Erythroblast (primary cell): ENCODE measurements at places on chromosomes 13 and 19.

DNA sequence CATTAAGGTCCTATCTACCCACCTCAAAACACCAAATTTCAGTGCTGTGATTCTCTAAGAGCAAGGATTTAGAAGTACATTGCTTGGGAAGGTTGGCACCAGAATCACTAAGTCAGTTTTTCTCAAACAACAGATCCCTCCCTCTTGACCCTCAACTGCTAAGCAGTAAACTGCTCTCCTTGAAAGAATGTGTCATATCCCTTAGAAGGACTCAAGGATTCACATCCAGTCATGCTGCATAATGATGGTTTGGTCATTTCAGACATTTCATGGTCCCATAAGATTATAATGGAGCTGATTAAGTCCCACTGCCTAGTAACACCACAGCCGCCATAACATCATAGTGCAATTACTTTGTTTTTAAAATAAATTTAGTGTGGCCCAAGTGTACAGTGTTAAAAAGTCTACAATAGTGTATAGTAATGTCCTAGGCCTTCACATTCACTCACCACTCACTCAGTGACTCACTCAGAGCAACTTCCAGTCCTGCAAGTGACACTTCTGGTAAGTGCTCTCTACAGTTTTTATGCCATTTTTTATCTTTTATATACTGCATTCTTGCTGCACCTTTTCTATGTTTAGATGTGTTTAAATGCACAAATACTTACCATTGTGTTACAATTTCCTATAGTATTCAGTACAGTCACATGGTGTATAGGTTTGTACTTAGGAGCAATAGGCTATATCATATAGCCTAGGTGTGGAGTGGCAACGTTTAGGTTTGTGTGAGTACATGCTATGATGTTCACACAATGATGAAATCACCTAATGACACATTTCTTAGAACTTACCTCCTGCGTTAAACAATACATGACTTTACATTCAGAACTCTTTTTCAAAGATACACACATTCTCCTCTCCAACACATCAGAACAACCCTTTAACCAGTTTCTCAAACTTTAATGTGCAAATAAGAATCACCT, 15.7 kb upstream of the CCDC169 start:
- no peak for DNase-seq

DNA sequence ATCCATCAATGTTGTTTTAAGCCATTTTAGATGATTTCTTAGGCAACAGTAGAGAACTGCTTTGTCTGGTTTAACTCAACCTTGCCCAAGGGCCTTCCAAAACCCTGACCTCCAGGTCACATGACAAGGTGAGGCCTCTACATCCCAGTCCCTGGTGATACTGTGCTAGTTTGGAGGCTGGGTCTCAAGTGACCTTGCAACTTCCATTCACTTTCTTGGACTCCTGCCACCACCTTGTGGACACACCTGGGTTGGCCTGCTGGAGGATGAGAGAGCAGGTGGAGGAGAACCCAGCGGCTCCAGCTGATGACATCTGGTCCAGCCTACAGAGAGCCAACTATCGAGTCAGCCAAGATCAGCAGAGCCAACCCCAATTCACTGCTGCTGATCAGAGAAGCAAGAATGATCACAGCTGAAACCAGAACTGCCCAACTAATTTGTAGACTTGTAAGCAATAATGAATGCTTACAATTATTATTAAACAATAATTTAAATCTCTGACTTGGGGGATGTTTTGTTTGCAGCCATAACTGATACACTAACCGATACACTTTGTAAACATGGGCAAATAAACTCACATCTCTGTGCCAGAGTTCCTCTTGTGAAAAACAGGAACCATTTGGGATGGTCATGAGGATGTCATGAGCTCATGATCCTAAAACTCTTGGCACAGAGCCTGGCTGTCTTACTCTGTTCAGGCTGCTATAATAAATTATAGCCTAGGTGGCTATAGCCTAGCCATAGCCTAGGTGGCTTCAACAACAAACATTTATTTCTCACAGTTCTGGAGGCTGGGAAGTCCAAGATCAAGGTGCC, 11.5 kb downstream of the FAM187B start:
- DNase-seq, result no peak

DNA sequence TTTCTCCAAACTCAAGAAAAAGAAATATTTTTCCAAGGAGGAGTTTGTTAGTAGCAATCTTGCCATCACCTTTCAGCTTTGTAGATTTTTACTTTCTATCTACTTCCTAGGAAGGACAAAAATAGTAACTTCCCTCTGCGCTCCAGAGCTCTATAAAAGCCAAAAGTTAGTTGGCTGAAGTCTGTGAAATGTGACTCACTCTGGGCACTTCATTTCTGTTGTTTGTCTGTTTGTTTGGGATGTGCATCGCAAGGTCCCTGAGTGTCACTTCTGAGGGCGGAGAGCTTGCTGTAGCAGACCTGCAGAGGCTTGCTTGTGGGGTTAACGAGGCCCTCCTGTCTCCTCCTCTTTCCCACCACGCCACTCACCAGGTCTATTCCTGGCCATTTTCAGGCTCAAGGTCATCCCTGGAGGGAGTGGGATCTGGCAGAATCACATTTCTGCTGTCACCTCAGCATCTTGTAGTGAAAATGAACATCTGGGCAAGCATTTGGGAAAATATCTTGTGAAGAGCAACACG, 307.6 kb downstream of the GPC6 start:
- no peak for DNase-seq

DNA sequence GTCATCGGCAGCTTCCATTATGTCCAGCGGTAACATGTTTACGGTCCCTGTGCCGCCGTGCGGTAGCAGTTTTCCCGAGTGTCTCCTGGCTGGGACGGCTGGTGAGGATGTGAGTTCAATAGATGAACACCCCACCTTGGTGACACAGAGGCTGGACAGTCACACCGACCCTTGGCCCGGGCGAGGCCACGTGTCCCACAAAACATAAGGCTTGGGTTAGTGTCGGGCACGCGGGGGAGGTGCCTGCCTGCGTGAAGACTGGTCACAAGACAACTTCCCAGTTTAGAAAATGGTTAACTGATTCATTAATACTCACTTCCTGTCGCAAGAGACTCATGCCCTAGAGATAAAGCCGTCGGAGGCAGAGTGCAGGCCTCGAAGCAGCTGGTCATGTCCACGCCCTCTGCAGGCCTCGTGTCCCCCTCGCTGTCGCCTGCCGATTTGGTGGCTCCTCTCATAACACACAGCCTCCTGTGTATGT, 17.2 kb downstream of the RASA3 start:
- DNase-seq, result peak; percentile 77

DNA sequence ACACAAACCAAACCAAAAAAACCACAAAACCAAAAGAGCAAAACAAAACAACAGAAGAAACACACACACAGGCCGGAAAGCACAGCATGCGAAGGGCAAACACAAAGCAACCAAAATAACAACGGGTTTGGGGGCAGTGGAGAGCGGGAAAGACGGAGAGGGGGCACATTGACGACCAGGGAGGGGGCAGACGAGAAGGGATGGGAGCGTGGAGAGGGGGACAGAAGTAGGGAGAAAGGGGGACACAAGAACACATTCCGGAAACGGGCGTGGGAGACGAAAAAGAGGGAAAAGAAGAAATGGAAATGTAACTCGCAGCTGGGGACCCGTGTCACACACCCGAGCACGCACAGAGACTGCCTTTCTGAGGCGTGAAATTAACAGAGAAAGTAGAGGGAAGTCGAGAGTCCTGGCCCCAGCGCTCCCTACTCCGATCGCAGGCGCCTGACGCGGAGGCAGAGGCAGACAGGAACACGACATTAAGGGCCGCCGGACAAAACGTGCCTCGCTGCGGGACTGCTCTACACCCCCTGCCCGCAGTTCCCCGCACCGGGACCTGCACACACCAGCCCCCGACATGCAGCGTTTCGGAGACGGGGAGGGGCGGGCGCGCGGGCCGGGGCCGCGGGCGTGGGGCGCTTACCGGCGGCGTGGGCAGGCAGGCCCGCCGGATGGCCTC, 652 bp downstream of the POU4F1 start:
- DNase-seq, result peak; percentile 57

DNA sequence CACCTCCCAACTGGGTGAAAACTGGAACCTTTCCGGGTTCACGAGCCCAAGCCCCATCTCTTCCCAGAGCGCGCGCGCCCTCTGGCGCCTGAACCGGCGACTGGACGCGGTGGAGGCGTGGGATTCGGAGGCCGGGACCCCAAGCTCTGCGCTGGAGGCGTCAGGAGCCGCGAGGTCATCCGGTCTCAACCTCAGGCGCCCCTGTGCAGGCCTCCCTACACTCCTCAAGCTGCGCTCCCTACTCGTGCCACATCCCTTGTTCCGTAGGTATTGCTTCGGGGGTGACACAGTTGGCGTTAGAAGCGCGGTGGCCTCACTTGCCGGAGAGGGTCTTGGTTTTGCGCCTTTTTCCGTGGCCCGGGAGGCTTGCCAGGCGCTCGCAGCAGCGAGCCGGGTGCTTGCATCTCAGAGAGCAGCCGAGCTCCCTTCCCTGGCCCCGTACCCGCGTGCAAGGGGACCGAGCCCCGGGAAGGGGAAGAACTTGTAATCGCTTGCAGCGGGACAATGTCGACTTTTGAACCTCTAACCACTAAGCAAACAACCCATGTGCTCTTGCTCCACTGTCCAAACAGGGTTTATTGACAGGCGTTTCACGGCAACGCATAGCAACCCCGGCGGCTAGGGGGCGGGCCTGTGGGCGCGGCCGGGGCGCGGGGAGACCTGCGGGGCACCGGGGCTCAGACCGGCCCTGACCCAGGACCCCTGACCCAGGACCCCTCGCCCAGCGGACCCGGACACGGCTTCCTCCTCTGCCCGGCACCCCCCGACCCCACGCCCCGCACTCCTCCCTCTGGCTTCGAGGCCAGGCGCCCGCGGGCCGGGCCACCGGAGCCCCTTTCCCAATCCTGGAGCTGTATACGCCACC, 8.5 kb downstream of the CDX2 start:
- DNase-seq, result peak; percentile 41

DNA sequence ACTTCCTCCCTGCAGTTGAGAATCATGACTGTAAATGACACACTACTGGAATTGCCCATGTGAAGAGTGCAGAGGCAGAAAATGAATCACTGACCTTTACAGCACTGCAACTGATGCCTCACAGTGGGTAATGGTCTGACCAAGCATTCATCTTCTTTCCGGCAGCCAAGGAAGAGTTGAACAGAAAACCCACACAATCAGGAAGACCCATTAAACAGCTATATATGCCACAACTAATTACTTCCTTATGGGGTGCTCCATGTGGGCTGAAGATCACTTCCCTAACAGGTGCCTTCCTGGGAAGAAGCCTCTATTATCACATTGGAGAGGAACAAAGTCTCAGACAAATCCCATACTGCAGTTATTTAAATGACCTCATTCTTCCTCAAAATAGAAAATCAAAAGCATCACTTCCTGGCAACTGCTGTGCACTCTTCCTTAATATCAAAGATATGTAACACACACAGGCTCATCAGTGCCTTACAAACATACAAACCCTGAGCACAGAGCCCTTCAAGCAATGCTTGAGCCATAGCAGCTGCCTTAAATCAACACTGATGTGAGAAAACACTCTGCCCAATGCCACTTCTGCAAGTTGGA, 45.8 kb downstream of the RUBCNL start:
- no peak for DNase-seq

GRCh38 chr13:98273824-98274742, 97.0 kb upstream of the RNF113B start:
- DNase-seq, result no peak

- DNase-seq, result peak; percentile 63
Measured at GRCh38 chr19:33416307-33417215, 43.1 kb downstream of the CEBPG start.

DNA sequence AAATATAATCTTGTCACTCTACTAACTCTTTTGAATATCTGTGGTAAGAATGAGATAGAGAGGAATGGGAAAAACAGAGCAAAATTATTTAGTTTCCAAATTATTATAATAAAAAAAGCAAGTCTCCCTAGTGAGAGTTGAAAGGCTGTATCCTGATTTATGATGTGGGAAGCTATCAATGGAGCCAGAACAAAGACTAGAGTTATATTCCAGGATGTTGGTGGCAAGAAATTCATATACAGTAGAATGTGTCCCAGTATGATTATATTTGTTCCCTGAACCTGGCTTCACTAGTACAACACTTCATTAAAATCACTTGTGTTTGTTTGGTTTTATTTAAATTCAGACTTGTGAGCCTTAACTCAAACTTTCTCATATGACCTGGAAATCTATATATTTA, 630.3 kb downstream of the GPC5 start:
- no peak for DNase-seq

- no peak for DNase-seq
Measured at GRCh38 chr13:98847780-98848179, 95.3 kb upstream of the SLC15A1 start.

DNA sequence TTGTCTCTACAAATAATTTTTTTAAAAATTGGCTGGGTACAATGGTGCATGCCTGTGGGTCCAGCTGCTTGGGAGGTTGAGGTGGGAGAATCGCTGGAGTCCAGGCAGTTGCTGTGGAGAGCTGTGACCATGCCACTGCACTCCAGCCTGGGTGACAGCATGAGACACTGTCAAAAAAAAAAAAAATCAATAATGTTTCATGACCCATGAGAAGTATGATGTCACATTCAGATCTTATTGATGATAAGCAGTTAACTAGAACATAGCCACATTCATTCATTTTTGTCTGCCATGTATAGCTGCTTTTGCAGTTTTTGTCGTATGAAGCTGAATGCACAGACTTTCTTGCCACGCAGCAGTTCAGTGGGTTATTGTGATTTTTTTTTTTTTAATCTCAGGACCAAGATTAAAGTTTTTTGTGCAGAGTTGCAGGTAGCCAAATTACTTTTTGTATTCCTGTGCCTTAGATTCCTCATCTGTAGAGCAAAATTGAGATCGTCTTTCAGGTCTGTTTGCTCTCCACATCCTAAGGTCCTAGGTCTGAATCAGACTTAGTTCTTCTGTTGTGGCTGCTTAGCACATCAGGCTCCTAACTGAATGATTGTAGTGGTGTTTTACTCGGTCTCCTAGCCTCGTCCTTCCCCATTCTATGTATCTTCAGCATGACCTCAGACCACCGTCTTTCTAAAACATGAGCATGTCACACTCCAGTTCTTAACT, 145.2 kb downstream of the GGACT start:
- no peak for DNase-seq

GRCh38 chr13:95624020-95624419, 20.5 kb downstream of the DZIP1 start:
- DNase-seq, result peak; percentile 69

GRCh38 chr19:33266974-33267484, 35.3 kb downstream of the CEBPA start:
- DNase-seq, result no peak

DNA sequence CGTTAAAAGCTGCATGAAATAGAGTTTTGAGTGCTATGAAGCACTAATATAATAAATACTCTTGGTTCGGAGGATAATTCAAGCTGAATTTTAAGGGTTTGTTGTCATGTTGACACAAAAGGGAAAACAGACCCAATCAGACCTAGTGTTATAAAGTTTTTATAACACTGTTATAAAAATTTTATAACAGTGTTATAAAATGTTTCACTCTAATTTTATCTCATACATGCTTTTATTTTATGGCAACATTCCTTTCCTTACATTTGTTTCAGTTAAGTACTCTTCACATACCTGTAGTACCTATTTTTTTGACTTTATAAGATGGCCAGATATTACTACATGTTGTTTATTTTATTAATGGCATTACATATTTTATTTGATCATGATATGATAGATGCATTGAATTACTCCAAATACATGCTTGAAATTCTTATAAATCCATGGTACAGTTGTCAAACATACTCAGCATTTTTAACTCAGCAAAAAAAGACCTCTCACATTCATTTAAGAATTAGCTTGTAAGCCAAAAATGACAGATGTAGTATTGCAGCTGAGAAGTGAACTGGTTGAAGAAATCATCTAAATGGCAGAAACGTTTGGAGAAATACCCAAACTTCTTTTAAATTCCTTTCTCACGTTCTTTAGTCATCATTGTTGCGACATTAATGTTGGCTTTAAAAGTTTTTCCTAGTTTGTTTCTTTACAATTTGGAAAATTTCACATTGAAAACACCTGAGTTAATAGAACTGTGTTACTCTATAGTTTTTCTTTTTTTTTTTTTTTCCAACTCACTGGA, 104.5 kb downstream of the PIBF1 start:
- peak; percentile 4 for DNase-seq
